Renal cortex interstitium (tissue), 15 donors: ENCODE measurements at places on chromosomes 4 and X.

- no peak for DNase-seq
Observed at GRCh38 chr4:138875891-138876608, 139.5 kb upstream of the NOCT start.

- no peak for DNase-seq
Observed at GRCh38 chr4:82585690-82586435, 24.1 kb upstream of the TMEM150C start.

DNA sequence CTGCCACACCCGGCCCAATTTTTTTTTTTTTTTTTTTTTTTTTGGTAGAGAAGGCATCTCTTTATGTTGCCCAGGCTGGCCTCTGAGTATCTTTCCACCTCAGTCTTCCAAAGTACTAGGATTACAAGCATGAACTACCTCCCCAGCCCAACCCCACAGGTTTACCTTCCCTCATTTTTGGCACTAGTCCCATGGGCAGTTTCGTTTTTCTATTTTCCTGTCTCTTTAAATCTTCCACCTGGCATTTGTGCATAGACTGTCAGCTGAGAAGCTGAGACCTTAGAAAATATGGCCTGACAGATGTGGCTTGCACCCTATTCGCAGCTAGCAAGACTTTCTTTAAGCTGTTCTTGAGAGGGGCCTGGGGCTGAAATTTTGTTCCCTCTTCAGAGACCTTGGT is 27.9 kb downstream of the TNIP2 start:
- no peak for DNase-seq

DNA sequence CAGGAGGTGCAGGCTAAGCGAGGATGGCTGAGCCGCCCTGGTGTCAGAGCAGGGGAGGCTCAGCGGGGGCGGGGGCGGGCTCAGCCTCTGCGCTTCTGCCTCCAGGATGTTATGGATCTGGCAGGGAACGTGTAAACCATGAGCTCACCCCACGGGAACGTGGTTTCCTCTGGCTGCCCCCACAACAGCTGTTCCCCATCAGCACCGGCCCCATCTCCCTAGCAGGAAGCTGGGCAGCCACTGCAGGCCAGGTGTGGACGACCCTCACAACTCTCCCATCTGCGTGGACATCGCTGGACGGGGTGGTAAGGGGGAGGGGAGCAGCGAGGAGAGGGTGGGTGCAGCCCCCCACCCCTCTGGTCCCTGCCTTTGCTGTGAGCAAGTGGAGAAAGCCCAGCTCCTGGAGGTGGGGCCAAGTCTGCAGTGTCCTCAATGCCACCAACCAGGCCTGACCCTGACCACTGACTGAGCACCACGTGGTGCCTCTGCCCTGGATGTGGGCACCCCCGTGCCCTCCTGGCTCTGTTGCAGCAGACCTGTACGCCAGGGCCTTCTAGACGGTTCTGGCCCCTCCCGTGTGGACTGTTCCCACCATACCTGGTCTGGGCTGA is 28.1 kb upstream of the SPON2 start:
- DNase-seq = peak; percentile 59

GRCh38 chr4:5079581-5079980 is 28.3 kb downstream of the STK32B start:
- no peak for DNase-seq

DNA sequence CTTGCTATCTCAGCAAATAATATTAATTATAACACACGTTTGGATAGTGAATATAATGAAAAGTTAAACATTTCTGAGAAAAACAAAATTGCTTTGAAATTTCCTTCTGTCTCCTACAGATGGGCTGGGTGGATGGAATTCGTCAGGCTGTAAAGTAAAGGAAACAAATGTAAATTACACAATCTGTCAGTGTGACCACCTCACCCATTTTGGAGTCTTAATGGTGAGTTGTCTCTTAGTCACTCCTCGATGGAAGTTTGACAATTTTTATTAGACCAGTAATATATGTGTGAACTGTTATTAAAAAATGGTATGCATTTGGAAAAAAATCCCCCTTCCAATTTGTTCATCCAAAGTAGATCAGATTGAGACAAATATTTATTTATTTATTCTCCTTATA is 92.5 kb upstream of the BRS3 start:
- no peak for DNase-seq
